NCI-H2081 (cell line): ENCODE measurements at places on chromosomes 2 and 18.
A peak's percentile ranks its signal among the peaks of the same experiment; 100 is the strongest.

GRCh38 chr2:205545971-205546816 is 136.1 kb upstream of the NRP2 start:
- no peak for DNase-seq

DNA sequence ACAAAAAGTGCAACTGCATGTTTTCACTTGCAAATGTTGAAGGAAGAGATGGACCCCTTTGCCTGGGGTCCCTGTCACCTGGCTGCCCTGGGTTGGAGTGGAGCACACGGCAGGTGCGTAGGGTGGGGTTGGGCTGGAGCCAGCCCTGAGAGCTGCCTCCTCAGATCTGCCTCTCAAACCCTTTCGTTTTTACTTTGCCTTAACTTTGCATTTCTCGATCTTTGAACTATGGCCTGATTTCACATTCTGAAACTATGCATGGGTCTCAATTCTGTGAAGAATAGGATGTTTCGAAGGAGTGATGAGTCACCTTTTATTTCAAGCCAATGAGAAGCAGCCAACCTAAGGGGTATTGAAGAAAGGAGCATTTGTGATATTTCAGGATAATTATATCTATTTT is 132.8 kb downstream of the ACOXL start:
- no peak for DNase-seq

DNA sequence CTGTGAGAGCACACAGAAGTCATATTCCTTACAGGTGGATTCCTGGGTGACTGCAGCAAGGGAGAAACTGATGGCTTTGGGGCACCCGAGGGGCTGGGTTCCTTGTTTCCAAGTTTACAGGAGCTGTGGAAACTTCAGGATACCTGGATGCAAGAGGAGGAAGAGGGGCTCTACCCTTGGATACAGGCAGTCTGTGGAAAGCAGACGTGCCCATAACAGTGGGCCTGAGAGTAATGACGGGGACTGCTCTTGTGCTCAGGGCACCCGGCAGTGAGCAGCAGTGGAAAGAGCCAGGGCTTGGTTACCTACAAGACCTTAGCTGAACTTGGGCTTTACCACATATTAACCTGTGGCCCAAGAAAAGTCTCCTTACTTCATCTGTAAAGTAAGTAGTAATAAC is 102.2 kb upstream of the TGFA start:
- no peak for DNase-seq

DNA sequence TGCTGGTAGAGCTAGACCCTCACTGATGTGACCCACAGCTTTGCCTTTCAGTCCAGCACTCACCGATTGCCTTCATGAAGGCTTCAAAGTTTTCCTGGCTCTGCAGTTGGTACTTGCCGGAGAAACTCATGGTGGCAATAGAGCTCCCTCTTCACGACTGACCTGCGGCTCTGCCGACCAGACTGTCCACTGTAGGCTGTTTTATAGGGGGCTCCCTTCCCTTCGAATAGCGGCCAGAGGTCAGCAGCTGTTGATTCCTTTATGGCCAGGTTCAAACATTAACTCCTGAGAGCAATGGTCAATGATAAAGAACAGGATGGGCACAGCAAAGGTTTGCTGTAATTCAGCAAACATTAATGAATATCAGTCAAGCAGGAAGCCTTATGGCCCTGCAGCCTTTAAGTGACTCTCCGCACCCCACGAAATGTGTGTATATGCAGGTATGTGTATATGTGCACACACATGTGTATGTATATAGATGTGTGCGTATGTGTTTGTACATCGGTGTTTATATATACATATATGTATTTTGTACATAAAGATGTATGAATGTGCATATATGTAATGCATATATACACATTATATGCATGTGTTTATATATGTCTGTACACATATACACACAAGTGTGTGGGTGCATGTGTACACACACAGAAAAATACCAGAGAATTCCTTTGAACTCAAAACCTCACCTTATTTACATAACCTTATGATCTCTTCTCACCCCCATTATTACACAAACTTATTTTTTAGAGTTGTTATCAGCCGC is at the start of gene FABP1:
Gene FABP1 (minus strand): TSS at position 175 of the 766 bp plus-strand sequence. CDS start 45 bp downstream, at position 130.
- no peak for DNase-seq

GRCh38 chr18:74819433-74820059 is 221.9 kb downstream of the ZNF407 start:
- DNase-seq: peak; percentile 43

DNA sequence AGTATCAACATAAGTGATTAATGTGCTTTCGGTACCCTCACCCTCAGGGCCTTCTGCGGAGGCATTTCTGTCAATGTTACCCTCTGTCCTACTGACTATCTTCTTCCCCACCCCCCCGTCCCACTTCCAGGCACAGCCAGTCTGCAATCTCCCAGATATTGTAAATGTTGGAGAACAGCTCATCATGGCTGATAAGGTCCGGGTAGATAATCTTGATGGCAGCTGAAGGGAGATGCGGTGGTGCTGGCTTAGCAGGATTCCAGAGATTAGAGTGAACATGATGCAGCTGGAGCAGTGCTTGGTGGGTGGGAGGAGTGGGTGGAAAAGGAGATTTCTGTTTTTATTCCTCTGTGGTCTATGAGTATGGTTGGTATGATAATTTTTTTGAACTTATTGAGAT is 15.5 kb downstream of the GTF2A1L start:
- DNase-seq: no peak

DNA sequence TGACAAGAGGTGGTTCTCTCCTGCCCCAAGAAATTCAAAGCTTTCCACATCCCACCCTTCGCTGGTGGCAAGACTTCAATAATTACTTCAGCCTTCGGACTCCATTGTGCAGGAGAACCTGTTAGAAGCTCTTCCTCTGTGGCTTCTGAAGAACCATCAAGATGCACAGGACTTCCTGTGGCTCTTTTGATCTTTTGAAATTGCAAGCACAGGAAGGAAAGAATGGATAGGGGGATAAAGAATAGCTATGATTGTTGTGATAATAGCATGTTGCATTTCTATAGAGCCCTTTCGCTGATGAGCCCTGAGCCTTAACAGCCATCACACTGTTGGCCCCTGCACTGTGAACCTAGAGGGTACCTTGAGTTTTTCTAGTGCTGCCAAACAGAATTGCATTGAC is 7.4 kb downstream of the EPAS1 start:
- no peak for DNase-seq

- peak; percentile 1 for DNase-seq
Observed at GRCh38 chr2:239882331-239882732, 142.8 kb downstream of the NDUFA10 start.

DNA sequence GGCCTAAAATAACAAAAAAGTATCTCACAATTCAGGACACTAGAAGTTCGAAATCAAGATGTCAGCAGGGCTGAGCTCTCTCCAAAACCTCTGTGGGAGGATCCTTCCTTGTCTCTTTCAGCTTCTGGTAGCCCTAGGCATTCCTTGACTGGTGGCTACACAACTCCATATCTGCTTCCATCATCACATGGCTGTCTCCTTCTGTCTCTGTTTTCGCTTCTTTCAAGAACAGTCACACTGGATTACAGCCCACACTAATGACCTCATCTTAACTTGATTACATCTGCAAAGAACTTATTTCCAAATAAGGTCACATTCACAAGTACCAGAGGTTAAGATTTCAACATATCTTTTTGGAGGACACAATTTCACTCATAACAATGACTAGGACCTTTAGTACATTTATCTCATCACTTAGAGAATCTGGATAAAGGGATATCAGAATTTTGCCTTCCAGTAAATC is 275.2 kb downstream of the IRS1 start:
- DNase-seq: no peak

DNA sequence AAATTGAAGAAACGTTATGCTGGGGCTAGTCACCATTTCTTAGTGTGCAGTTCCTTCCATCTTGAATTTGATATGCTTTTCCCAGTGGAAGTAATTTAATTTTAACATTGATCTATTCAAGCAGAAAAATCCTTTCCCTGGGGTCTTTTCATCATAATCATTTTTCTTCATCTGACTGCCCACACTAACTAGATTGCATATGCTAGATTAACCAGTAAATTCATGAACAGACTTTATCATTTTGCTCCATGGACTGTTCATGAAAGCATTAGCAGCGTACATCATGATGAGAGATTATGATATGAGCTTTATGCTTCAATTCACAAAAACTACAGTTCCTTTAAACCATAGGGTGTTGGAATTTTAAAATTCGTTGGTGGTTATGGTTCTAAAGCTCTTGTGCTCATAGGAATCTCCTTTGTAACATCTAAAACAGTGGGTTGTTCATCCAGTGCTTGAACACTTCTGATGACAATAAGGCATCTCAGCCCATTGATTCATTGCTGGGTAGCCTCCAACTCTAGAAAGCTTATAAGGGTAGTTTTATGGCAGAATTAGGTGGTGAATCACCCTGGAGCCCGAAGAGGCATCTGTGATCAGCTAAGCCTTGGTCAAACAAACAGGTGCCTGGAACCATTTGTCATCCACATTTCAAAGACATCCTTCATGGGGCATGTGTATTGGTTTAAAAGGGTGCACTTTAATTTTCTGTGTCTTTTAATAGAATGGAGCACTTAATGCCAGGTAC is 77.2 kb upstream of the NDUFV2 start:
- no peak for DNase-seq

DNA sequence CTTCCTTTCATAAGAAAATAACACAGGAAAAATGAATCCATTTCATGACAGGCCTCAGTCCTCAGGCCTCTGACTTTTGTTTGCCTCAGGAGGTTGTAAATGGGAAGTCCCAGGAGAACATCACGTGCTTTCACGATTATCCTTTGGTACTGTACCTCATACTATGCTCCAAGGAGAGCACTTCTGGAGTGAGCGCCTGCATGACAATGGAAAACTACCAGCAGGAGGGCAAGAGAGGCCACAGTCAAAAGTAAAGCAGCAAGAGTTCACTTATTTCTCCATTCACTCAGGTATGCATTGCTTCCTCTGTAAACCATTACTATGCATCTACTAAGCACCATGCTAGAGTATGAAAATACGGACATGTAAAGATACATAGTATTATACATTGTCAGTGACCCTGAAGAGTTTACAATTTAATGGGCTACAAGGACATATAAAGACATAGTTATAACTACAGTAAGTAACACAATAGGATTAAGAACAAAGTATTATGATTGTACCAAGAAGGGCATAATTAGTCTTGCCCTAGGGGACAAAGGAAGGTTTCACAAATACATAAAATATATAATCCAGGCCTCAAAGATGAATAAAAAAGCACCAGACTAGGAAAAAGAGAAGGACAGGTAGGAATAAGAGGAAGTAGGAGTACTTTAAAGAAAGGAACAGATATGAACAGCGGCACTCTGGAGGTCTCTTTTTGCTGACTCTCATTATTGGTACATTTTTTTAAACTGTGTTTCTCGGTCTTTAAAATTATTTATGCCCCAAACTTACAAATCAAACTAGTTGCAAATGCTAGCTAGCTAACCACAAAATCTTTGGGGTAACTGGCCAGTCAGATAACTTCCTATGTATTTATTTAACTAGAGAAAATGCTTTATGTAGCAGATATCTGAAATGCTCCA is 806.7 kb downstream of the NRXN1 start:
- no peak for DNase-seq

- no peak for DNase-seq
Observed at GRCh38 chr2:13515254-13515653, 798.5 kb downstream of the TRIB2 start.

DNA sequence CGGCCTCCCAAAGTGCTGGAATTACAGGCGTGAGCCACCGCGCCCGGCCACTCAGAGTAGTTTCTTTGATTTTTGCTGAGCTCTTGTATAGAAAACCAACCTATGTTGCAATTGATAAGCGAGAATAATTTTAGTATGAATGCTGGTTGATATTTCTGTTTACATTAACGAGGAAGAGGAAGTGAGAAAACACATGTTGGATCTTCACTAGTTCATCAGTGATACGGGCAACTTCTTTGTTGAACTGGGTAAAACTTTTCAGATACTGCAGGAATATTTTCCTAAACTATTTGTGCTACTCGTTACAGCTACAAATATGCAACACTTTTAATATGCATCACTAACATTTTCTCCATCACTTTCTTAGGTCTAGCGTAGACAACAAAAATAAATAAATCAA is 67.9 kb upstream of the SLC25A52 start:
- DNase-seq: no peak

- DNase-seq: no peak
Observed at GRCh38 chr2:196987298-196987648, 60.8 kb upstream of the PGAP1 start.

- no peak for DNase-seq
Observed at GRCh38 chr2:23354554-23354953, 30.4 kb upstream of the KLHL29 start.

- no peak for DNase-seq
Observed at GRCh38 chr18:61388010-61388409, 54.8 kb downstream of the CDH20 start.

DNA sequence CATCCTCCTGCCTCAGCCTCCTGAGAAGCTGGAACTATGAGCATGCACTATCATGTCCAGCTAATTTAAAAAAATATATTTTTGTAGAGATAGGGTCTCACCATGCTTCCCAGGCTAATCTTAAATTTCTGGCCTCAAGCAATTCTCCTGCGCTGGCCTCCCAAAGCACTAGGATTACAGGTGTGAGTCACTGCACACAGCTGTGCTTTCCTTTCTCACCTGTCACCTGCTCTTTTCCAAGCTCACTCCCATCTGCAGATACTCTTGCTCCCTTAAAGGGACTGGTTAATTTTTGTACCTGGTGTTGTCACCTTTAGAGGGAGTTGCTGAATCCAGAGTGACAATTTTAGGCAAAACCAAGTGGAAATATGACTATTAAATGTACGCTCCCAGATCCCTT is 178.2 kb downstream of the LOXHD1 start:
- DNase-seq: no peak

GRCh38 chr18:23523429-23524212 is 20.3 kb downstream of the RMC1 start:
- no peak for DNase-seq

DNA sequence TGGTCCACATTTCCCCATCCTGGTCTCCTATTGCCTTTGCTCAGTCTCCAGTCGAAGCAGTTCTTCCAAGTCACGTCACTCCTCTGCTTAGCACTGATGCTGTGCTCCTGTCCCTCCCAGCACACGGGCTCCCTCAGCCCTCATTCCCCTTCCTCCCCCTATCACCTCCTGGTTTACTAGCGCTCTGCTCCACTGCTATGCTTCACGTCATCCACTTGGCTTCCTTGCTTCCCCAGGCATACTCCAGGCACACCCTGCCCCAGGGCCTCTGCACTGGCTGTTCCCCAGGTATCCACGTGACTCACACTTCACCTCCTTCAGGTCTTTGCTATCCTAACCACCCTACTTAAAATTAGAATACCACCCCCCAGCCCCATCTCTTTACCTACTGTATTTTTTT is 269.3 kb downstream of the GLI2 start:
- no peak for DNase-seq
